Activated CD4-positive, alpha-beta T cell treated with anti-CD3 and anti-CD28 coated beads for 1 hour (primary cell): ENCODE measurements at places on chromosomes 11 and 22.

GRCh38 chr22:44329179-44329796, 16.5 kb upstream of the SHISAL1 start:
- DNase-seq, result no peak

- DNase-seq, result no peak
Measured at GRCh38 chr11:18804199-18804999, 12.8 kb upstream of the PTPN5 start.

GRCh38 chr22:18012531-18012930, 11.8 kb downstream of the MICAL3 start:
- no peak for DNase-seq

GRCh38 chr11:46855167-46855566, 9.1 kb upstream of the CKAP5 start:
- no peak for DNase-seq

- no peak for DNase-seq
Measured at GRCh38 chr11:113553235-113553634, 78.0 kb upstream of the DRD2 start.
